ENCODE measurements at places on chromosomes 13 and 19.

GRCh38 chr13:44802491-44802890 lies 186.8 kb downstream of the NUFIP1 start:
- no peak for DNase-seq

DNA sequence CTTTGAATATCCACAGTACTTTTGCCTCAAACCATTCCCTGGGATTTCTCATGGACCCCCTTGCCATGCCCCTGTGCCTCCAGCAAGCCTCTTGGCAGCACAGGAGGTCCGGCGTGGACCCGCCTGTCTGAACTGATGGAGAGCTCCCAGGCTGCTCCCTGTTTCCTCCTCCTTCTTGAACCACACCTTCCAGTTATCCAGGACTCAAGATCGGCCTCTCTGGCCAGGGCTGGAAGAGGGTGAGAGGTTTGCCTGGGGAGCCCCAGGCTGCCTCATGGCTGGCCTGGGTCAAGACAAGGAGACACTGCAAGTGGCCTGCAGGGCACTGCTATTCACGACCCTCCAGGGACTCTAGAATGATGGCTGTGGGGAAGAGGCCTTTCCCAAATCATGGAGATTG lies 93.6 kb upstream of the WASF3 start:
- no peak for DNase-seq

GRCh38 chr13:109162248-109163036 lies 533.0 kb downstream of the MYO16 start:
- no peak for DNase-seq

DNA sequence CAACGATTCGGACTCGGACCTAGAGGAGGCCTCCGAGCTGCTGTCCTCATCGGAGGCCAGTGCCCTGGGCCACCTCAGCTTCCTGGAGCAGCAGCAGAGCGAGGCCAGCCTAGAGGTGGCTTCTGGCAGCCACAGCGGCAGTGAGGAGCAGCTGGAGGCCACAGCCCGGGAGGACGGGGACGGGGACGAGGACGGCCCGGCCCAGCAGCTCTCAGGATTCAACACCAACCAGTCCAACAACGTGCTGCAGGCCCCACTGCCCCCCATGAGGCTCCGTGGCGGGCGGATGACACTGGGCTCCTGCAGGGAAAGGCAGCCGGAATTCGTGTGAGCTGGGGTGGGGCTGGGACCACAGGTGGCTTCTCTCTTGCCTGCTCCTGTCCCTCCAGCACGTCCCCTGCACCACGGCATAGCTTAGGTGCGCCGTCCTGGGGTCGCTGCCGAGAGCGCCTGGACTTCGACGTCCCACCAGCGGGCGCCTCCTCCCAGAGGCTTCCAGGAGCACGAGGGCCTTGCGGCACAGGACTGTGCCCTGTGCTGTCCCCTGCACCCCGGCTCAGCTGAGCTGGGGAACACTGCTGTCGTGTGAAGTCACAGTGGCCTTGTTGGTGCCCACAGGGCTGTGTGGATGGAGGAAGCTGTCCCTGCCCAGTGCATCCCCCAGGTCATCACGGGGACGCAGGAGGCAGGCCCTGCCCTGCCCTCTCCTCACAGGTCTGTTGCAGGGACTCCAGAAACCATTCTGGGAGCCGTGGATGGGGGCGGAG lies 9.3 kb downstream of the POLR2E start:
- no peak for DNase-seq

Measured in left hindlimb (tissue), 1 donor.